Right renal pelvis (tissue), 4 donors: ENCODE measurements at places on chromosomes 4 and X. TPM values are rescaled to one million over a fixed set of nuclear protein-coding genes. Genes with fewer than 3 reads are reported as not detected.

The HAND2 gene
- 1.2 TPM for polyA plus RNA-seq

The PLXNB3 gene
- polyA plus RNA-seq = 1.8 TPM

The USP17L18 gene
- polyA plus RNA-seq = not detected

The NALF2 gene
- 0.83 TPM for polyA plus RNA-seq

The SH3TC1 gene
- polyA plus RNA-seq = 25.4 TPM
